ENCODE measurements at places on chromosomes 16 and 17. TPM values are rescaled to one million over a fixed set of nuclear protein-coding genes. Genes with fewer than 3 reads are reported as not detected.

GRCh38 chr17:5830921-5831320, 239.3 kb upstream of the WSCD1 start:
- H3K27me3 ChIP-seq, result no peaks in the 10 kb centered on the region
- H3K27ac ChIP-seq, result no peak overlapping the region
- H3K4me1 ChIP-seq, result no peaks in the 10 kb centered on the region
- H3K4me3 ChIP-seq, result no peak overlapping the region
- no peak for DNase-seq
- no peaks in the 10 kb centered on the region for H3K36me3 ChIP-seq

- H3K4me1 ChIP-seq, result peaks cover 61% of the 10 kb centered on the region
- peak overlapping the region; percentile 72 for H3K4me3 ChIP-seq
- peak overlapping the region; percentile 95 for H3K27ac ChIP-seq
These were observed 1.4 kb downstream of the TRAF4 start for GRCh38 chr17:28744972-28745785.

DNA sequence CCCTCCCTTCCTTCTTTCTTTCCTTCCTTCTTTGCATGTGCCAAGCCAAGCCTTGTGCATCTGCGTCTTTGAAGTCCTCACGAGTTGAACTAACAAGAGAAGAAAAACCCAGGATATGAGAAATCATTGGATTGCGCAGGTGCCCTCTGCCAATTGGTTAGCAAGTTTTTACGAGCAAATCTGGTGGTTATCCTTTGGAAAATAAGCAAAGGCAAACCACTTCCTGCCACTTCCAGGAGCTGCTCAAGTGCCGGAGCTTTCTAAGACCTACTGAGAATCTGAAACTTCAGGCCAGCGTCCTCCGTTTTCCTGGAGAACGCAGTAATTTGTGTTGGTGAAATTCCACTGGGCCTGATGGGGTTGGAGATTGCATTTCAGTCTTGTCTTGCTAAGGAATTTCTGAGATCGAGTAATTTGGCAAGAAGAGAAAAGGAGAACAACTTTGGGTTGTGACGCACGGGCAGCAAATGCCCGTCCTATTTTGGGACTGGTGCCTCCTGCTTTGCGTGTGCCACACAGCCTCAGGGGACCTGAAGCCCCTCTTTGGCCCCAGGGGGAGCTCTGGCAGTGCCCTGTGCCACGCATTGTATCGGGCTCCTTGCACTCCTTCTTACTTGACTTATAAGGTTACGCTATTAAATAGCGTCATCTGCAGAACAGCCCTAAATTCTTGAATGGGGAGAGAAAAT, 56.4 kb downstream of the CMIP start:
- peaks cover 66% of the 10 kb centered on the region for H3K4me1 ChIP-seq
- H3K27ac ChIP-seq, result peak overlapping the region; percentile 35
- no peak overlapping the region for H3K4me3 ChIP-seq
- H3K27me3 ChIP-seq, result no peaks in the 10 kb centered on the region

The EPOP gene
- total RNA-seq, result 0.98 TPM

GRCh38 chr17:48547808-48548522, 3.1 kb upstream of the HOXB2 start:
- DNase-seq, result no peak
- H3K36me3 ChIP-seq, result no peaks in the 10 kb centered on the region
- no peak overlapping the region for H3K27ac ChIP-seq
- H3K4me3 ChIP-seq, result peak overlapping the region; percentile 6
- no peaks in the 10 kb centered on the region for H3K27me3 ChIP-seq

All from vagina (tissue), 2 donors.